Prostate gland (tissue), 2 donors: ENCODE measurements at places on chromosomes 7 and 10. TPM values are rescaled to one million over a fixed set of nuclear protein-coding genes. Genes with fewer than 3 reads are reported as not detected.

GRCh38 chr7:114939484-114940097 lies 17.7 kb downstream of the MDFIC start:
- no peak overlapping the region for H3K27ac ChIP-seq
- no peak overlapping the region for H3K4me3 ChIP-seq
- H3K27me3 ChIP-seq: no peaks in the 10 kb centered on the region
- no peaks in the 10 kb centered on the region for H3K4me1 ChIP-seq
- no peak for DNase-seq

- H3K27me3 ChIP-seq: no peaks in the 10 kb centered on the region
- H3K27ac ChIP-seq: no peak overlapping the region
- H3K4me3 ChIP-seq: no peak overlapping the region
- no peak for DNase-seq
- H3K36me3 ChIP-seq: no peaks in the 10 kb centered on the region
Observed at GRCh38 chr10:74903491-74903890, 77.1 kb downstream of the KAT6B start.

DNA sequence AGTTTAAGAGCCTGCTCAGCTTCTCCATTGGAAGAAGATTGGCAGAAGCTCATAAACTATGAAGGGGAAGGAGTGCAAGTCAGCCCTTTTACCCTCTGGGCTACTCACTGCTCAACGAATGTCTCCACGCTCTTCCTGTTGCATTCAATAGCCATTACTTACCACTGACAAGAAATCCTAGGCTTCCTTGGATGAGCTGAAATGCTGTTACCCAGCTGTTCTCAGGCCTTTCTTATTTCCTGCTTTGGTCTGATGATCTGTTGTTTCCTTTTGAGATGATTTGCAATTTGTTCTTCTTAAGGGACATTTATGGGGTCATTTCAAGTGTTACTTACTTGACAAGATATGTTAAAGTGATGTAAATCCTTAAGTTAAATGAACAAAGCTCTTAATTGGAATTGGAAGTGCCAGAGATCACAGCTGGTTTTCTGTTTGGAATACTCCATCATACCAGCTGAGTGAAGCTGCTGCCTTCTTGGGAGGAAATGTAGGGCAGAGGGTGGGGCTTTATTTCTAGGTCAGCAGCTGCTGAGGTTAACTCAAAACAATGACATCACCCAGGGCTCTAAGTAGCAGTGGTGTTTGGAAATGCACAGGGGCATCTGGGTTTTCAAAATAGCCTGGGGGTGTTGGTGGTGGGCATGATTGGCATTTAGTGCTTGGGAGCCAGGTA lies 170.0 kb downstream of the PRKCQ start:
- H3K4me1 ChIP-seq: no peaks in the 10 kb centered on the region
- no peak for DNase-seq
- H3K36me3 ChIP-seq: no peaks in the 10 kb centered on the region
- no peak overlapping the region for H3K27ac ChIP-seq
- H3K27me3 ChIP-seq: no peaks in the 10 kb centered on the region

DNA sequence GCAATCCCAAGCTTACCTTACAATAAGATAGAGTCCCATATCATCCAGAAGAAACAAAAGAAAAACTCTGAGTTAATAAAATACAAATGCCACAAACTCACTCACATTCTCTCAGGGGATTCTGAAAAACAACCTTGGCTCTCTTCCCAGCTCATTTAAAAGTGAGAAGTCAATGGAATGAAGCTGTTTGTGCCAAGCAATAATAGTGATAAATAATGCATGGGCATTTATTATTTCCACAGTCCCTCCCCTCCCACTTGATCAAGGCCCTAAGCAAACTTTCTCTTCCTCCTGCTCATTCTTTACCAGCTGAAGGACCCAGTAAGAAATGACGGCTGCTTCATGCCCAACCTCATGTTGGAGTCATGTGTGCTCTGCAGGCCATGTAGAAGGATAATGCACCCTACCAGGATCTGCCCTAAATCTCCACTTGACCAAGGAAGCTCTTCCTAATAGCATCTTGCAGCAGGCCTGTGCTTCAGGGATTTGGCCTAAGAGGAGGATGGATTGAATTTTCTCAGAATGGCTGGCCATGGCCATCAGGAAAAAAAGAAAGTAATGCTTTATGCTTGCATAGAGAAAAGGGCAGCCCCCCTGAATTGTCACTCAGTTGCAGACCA lies 451.3 kb downstream of the GPAM start:
- DNase-seq: no peak
- H3K27me3 ChIP-seq: peaks cover 2% of the 10 kb centered on the region
- no peaks in the 10 kb centered on the region for H3K4me1 ChIP-seq
- no peaks in the 10 kb centered on the region for H3K36me3 ChIP-seq
- no peak overlapping the region for H3K27ac ChIP-seq
- H3K4me3 ChIP-seq: no peak overlapping the region

GRCh38 chr10:34389801-34390200 lies 425.3 kb downstream of the PARD3 start:
- H3K27me3 ChIP-seq: no peaks in the 10 kb centered on the region
- no peaks in the 10 kb centered on the region for H3K36me3 ChIP-seq
- H3K4me1 ChIP-seq: no peaks in the 10 kb centered on the region
- no peak for DNase-seq
- H3K4me3 ChIP-seq: no peak overlapping the region
- no peak overlapping the region for H3K27ac ChIP-seq

- no peak for DNase-seq
- no peaks in the 10 kb centered on the region for H3K4me1 ChIP-seq
- no peak overlapping the region for H3K4me3 ChIP-seq
Observed at GRCh38 chr7:44415510-44415909, 74.9 kb downstream of the NUDCD3 start.

- no peak overlapping the region for H3K27ac ChIP-seq
- no peak for DNase-seq
- H3K4me1 ChIP-seq: no peaks in the 10 kb centered on the region
- H3K36me3 ChIP-seq: no peaks in the 10 kb centered on the region
- no peaks in the 10 kb centered on the region for H3K27me3 ChIP-seq
Observed at GRCh38 chr7:14717816-14718215, 184.7 kb downstream of the DGKB start.

- no peak overlapping the region for H3K27ac ChIP-seq
- H3K27me3 ChIP-seq: no peaks in the 10 kb centered on the region
- H3K4me1 ChIP-seq: peaks cover 4% of the 10 kb centered on the region
- no peak overlapping the region for H3K4me3 ChIP-seq
- no peak for DNase-seq
Observed at GRCh38 chr7:148356303-148356702, 234.3 kb upstream of the C7orf33 start.

DNA sequence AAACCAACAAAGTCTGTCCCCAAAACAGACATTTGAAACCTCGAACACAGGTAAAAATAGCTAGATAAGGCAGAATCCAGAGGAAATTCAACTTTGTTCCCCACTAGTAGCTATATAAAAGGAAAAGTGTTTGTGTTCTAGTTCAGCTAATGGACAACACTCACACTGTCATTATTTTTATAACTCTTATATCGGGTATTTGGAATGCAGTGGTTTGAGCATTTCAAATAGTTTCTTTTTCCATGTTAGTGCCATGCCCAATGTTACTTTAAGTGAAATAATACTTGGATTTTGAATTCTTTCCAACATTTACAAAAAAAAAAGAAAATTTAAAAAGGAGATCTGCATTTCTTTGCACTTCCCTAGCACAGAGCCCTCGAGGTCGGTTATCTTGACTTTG lies 213.6 kb downstream of the DOCK4 start:
- H3K27me3 ChIP-seq: no peaks in the 10 kb centered on the region
- no peak for DNase-seq
- H3K4me3 ChIP-seq: no peak overlapping the region
- no peaks in the 10 kb centered on the region for H3K4me1 ChIP-seq
- no peak overlapping the region for H3K27ac ChIP-seq

DNA sequence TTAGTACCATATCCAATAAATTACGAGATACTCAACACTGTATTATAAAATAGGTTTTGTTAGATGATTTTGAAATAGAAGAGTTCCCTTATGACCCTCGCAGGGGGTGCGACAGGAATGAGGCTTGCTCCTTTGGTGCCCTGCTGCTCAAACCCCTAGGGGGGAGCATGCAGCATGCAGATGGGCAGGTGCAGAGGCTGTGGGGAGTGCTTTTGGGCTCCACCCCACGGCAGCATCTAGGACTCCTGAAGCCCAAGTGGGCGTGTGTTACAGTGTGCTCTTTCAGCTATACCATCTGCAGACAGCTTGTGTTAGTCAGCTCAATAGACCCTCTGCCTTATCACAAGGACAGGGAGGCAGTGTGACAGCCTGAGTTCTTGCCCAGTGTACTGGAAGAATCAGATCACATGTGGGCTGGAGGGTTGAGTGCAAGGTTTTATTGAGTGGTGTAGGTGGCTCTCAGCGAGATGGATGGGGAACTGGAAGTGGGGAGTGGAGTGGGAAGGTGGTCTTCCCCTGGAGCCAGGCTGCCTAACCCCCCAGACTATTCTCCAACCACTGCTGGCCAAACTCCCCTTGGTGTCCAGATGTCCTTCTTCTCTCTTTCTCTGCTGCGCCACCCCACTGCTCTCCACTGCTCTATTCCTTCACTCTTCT lies 3.1 kb upstream of the MRC1 start:
- H3K27me3 ChIP-seq: no peaks in the 10 kb centered on the region
- H3K4me3 ChIP-seq: no peak overlapping the region
- no peaks in the 10 kb centered on the region for H3K36me3 ChIP-seq
- no peaks in the 10 kb centered on the region for H3K4me1 ChIP-seq
- DNase-seq: no peak

- H3K36me3 ChIP-seq: no peaks in the 10 kb centered on the region
- no peak for DNase-seq
- H3K4me1 ChIP-seq: peaks cover 2% of the 10 kb centered on the region
Observed at GRCh38 chr7:129865093-129865924, 87.5 kb downstream of the UBE2H start.

DNA sequence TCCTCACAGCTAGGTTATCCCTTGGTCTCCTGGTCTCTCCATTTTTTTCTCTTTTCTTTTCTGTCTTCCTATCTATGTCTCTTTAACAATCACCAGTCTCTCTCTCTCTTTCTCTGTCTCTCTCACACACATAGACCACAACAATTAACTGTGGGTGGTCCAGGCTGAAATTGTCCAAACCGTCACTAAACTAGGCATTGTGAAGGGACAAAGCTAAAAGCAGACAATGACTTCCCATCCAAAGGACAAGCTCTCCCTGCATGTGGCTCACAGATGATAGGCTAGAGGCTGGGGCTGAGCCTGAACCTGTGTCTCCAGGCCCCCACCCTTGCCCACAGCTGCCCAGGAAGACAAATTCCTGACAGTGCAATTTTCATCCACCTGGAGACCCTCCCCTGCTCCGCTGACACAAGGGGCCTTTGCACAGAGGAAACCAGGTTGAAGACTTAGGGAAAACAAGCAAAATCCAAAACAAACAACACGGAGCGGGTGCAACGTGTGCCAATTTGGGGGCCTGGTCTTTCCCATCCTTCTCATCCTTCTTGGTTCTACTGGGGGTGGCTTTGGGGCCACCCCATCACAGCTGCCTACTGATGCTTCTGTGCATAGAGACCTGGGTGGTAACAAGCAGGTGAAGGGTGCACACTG lies 755.4 kb downstream of the GRID1 start:
- H3K36me3 ChIP-seq: no peaks in the 10 kb centered on the region
- no peaks in the 10 kb centered on the region for H3K4me1 ChIP-seq
- H3K4me3 ChIP-seq: no peak overlapping the region

Gene KNDC1
- total RNA-seq: 10.8 TPM

Gene LRIT1
- not detected for total RNA-seq

Gene INA
- 0.14 TPM for total RNA-seq

Gene GSTO1
- 46.8 TPM for total RNA-seq

Gene TMEM72
- total RNA-seq: 1.6 TPM
